ENCODE measurements at places on chromosomes 16 and 17. TPM values are rescaled to one million over a fixed set of nuclear protein-coding genes. Genes with fewer than 3 reads are reported as not detected.

DNA sequence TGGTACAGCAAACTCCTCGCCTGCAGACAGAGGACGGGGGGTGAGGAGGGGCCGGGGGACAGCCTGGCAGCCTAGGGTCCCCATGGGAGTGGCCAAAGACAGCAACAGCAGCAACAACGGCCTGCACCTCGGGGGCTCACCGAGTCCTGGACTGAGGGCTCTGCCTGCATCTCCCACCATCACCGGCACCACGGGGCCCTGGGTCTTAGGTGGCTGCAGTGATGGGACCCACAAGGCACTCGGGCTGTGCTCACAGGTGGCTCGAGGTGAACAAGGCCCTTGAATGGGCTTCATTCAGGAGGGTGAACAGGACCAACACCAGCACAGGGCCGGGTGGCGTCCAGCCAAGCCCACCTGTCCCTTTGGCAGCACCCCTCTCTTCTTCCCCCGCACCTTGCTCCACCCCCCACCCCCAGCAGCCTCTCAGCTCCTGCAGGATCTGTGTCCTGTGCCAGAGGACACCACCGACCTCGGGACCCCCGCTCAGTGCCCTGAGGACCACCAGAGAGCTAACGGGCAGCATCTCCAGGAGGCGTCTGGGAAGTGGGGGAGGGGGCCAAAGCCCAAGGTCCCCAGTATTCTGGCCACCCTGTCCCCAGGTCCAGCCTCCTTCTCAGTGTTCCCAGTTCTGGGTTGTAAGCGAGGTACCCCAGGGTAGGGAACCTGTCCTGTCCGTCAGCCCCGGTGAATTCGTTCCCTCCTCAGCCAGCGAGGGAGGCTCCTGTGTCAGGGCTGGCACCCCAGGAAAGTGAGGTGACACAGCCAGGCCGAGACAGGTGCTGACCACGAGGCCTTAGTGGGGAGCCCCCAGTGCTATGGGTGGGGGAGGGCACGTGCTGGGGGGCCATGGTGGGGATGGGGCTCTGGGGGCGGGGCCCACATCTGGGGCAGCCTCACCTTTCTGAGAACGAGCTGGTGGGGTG, 94.3 kb downstream of the TBC1D16 start:
- no peak for DNase-seq

Gene LGALS9B
- total RNA-seq: not detected

GRCh38 chr16:5042574-5043171, 8.9 kb upstream of the NAGPA start:
- DNase-seq: no peak

DNA sequence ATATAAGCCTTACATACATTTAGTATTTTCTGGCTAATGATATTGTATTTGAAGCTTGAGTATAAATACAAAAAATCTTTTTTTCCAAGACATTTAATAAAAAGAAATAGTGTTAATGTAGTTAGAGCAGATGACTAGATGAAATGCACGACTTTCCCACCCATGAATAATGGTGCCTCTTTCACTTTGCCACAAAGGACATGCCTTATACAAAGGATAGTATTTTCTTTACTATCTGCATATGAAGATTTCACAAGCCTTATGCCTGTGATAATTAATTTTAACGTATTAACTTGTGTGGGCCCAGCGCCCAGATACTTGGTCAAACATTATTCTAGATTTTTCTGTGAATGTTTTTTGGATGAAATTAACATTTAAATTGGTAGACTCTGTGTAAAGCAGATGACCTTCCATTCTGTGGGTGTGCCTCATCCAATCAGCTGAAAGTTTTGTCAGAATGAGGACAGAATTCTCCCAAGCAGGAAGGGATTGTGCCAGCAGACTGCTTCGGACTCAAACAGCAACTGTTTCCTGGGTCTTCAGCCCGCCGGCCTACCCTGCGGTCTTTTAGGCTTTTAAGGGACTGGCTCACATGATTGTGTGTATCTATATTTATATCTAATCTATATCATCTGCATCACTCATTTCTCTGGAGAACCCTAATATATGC, 115.4 kb downstream of the USP22 start:
- no peak for DNase-seq

GRCh38 chr17:38922538-38923297, 2.7 kb upstream of the LASP1NB start:
- DNase-seq: no peak

GRCh38 chr17:79797492-79798298, 818 bp upstream of the CBX8 start:
- DNase-seq: no peak

GRCh38 chr16:27849621-27850020, 213.9 kb downstream of the GSG1L start:
- DNase-seq: no peak

DNA sequence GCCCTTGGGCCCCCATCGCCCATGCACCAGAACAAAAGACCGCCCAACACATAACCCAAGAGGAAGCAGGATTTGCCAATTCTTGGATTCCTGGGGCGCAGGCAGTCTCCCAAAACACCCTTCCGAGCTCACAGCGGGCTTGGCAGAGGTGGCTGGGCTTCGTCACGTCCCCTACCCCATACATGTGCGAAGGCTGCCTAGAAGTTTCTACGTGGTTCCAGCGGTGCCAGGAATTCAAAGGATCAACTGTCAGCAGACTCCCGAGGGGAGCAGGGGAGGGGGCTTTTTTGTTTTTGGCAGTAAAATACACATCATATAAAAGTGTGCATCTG, 80.8 kb upstream of the PLCG2 start:
- no peak for DNase-seq

GRCh38 chr17:81399481-81400153, 4.4 kb downstream of the BAHCC1 start:
- no peak for DNase-seq

DNA sequence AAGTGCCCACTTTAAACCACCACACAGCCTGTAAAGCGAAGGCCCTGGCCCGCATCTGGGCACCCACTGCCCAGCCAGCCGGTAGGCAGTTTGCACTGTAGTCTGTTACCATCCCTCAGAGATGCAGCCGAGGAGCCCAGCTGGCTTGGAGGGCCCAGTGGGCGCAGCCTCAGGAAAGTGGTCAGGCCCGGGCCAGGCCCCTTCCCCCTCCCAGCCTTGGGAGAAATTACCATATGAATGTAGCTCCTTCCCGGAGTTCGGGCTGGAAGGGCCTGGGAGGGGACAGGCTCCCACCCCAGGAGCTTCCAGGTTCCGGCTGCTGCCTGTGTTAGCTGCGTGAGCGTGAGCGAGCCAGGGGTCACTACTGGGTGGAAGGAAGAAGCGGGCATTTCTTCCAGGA, 325.4 kb downstream of the SEC14L1 start:
- DNase-seq: no peak

DNA sequence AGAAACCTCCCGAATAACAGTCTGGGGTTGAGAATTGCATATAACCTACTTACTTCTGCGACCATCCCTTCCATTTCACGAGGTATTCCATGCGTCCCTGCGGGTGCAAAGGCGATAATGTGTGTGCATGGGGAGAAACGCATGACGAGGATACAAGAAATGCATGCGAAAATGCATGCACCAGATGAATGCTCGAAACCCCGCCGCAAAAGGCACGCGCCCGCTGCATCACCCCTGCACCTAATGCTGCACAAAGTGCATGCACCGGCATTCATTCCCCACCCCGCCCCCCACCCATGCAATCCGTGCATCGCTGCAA, 474 bp downstream of the CBX8 start:
- no peak for DNase-seq

DNA sequence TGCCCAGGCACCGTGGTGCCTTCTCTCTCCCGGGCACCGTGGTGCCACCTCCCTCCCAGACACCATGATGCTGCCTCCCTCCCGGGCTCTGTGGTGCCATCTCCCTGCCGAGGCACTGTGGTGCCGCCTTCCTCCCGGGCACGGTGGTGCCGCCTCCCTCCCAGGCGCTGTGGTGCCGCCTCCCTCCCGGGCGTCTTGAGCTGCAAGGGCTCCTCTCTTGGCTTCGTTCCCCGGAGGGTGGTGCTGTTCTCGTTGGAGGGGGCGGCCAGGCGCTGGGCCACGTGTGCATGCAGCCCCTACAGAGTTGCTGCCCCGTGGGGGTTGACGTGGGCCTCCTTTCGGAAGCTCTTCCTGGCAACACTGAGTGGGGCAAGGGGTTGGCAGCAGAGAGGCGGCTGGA, 8.2 kb downstream of the CENPX start:
- DNase-seq: no peak

Gene IKZF3
- total RNA-seq: 22.8 TPM

DNA sequence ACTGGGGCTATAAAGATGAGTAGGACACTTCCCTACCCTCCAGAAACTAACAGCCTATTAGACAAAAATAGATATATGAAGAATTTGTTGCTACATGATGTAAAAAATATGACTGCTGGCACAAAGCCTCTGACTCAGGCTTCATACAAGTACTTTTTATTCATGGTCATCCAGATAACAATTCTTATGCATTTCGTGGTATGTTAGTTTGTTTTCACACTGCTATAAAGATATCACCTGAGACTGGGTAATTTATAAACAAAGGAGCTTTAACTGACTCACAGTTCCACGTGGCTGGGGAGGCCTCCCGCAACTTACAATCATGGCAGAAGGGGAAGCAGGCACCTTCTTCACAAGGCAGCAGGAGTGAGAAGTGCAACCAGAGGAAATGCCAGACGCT, 112.5 kb upstream of the HLF start:
- no peak for DNase-seq

- DNase-seq: no peak
Measured at GRCh38 chr16:89313583-89313982, 96.1 kb downstream of the ZNF778 start.

DNA sequence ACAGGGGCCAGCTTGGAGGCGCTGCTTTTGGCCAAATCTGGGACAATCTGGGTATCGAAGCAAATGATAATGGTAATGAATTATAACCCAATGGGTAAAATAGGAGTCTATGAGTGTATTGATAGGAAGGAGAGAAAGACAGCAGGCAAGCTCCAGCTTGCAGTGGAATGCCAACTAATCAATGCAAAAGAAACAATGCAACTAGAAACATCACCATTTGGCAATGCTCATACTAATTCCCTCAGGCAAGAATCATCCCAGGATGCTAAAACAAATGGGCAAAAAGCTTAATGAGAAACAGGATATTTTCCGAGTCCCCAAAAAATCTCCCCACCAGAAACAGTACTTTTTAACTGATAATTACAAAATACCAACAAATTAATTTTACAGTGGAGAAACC, 64.7 kb downstream of the ADCY9 start:
- no peak for DNase-seq

- DNase-seq: no peak
Measured at GRCh38 chr16:80198311-80199299, 342.2 kb upstream of the DYNLRB2 start.

- no peak for DNase-seq
Measured at GRCh38 chr17:17364338-17364667, 61.1 kb downstream of the NT5M start.

DNA sequence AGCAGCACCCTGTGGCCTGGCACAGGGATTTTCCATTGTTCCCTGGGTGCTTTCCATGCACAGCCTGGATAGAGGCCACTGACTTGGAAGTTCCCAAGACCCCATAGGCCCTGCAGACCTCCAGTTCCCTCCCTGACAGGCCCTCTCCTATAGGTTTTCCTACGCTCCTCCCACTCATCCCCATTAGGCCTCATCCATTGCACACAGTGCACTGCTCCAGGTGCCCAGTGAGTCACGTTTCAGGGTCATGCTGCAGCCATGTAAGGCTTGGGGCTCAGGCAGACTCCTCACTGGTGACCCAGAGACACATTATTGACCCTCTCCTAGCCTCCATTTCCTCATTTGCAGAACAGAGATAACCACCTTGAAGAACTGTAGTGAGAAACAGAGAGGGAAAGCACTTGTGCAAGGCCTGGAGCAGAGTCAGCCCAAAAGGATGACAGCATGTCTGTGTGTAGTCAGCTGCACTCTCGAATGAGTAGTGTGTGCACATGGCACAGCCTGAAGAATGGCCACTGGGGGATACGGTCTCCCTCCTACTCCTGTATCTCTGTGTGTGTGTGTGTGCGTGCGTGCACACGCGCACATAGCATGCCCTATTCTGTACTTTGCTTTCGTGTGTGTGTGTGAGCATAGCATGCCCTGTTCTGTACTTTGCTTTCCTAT, 26.8 kb downstream of the DRC3 start:
- no peak for DNase-seq

- no peak for DNase-seq
Measured at GRCh38 chr17:12898110-12898509, 108.8 kb downstream of the ARHGAP44 start.

Gene FXR2
- total RNA-seq: 59.5 TPM

Gene TPPP3
- total RNA-seq: not detected

DNA sequence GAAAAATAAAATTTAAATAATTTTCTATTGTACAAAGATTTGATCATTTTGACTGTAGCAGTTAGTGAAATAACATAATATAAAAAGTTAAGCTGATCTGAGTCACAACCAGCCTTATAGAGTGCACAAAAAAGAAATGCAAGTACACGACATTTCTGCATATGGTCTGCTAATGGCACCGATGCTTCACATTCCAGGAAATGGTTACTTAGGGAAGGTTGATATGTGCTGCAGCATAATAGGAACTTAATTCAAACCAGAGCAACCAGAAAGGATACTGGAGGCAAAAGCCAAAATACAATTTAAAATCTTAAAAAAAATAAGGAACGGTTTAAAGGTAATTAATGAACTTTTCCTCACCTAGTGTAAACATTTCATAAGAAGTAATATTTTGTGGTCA, 10.0 kb upstream of the CFDP1 start:
- no peak for DNase-seq

- no peak for DNase-seq
Measured at GRCh38 chr17:7867881-7868329, 10.1 kb downstream of the CYB5D1 start.

- DNase-seq: no peak
Measured at GRCh38 chr16:75264457-75264998, 13.1 kb upstream of the BCAR1 start.

Gene FNDC8
- total RNA-seq: not detected

Measured in activated T-helper 1 cell treated with anti-CD3 and anti-CD28 coated beads, Interleukin-12 subunit alpha, Interleukin-12 subunit beta, Interleukin-2, Interleukin-4 antibody, amounts not matched to agents 30 ng/mL and 10 ng/mL and 1 ng/mL, durations not matched to agents 14 hours and 24 hours and 36 hours (primary cell).